HT-29 (cell line): ENCODE measurements at places on chromosomes 2 and 18.

DNA sequence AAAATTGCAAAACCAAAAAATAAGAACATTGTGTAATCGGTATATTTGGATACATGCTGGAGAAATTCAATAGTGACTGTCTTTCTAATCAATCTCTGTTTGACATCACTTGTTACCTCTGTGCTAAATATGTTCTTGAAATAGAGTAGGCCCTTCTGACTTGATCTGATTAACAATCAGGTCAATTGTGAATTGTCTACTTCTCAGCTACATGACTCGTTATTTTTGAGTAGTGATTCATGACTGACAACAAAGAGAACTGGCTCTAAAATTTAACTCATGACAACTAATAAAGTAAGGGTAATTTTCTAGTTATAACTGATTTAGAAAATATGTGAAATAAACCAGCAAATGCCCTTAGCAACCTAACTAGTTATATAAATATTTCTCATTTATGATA lies 312.1 kb downstream of the TMX3 start:
- DNase-seq = no peak

GRCh38 chr2:121187982-121188411 lies 97.0 kb downstream of the TFCP2L1 start:
- DNase-seq = no peak

DNA sequence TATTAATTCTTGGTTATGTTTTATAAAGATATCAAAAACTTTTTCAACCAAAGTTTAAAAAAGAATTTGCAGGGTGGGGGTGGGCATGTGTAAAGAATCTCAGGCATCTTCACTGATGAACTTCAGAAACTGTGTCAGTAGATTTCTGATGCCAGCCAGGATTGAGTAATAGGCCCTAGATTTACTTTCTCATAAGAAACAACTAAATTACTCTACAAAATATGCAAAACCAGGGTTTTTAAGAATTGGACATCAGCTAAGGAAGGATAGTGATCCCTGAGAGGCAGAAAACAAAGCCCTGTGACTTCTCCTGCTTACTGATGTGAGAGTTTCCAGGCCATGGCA lies 11.9 kb upstream of the IL1R1 start:
- DNase-seq = no peak

- peak; percentile 49 for DNase-seq
These were observed 31.4 kb downstream of the KCNJ13 start for GRCh38 chr2:232744963-232745362.

DNA sequence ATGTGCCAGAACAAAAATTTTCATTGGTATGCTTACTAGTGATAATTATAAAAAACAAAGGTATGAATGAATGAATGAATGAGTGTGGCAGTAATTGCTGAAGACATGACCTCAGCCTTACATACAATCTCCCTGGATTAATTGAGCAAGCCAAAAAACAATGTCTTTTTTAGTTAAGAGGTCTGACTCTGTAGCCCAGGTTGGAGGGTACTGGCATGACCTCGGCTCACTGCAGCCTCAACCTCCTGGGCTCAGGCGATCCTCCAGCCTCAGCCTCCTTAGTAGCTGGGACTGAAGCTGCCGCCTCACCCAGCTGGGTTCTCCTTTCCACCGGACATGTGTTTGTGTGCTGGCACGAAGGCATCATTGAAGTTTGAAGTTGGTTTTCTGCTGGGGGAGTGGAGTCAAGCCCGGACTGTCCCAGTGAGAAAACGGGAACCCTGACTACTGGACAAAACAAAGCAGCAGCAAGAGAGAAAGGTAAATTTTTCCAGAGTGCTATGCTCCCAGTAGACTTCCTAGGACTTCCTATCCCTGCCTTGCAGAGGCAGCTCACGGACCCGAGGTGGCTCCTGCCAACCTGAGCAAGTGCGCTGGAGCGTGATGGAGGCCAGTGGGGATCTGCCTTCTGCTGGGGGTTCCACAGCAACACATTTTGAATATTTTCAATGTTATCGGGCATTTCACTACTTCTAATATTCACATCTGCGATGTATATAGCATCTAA lies 6.4 kb upstream of the IMP4 start:
- no peak for DNase-seq

DNA sequence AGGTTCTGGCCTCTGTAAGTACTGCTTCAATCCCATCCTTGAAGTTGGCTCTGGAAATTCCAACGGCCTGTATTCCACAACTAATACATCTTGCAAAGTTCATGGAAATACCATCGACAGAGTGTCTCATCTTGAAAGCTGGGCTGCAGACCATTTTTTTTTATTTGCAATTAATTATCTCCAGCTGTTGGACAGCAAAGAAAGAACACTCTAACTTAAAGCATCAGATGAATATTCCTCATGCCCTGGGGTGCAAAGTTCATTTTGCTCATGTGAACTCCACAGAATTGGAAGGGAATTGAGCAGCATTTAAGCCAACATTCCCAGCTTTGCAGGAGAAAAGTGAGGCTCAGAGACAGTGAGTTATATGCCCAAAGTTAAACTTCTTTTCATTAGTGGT lies 96.5 kb upstream of the PIEZO2 start:
- no peak for DNase-seq

- DNase-seq = no peak
These were observed 138.0 kb downstream of the NEDD4L start for GRCh38 chr18:58181988-58182387.

DNA sequence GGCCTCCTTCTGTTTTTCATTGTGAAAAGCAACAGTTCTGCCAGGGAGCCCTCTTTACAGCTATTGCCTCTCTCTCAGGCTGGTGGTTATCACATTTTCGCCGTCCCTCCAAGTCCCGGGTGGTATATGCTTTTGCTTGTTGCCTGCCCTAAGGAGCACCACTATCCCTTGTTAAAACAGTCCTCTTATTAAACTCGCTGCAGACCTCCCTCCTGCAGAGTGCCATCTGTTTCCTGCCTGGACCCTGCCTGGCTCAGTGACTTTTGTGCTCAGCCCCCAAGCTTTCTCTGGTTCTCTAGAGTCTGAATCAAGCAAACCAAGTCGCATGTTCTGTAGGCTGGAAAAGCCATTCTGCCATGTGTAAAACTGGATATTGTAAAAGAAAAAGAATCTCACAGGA lies 72.1 kb upstream of the FHL2 start:
- DNase-seq = no peak

DNA sequence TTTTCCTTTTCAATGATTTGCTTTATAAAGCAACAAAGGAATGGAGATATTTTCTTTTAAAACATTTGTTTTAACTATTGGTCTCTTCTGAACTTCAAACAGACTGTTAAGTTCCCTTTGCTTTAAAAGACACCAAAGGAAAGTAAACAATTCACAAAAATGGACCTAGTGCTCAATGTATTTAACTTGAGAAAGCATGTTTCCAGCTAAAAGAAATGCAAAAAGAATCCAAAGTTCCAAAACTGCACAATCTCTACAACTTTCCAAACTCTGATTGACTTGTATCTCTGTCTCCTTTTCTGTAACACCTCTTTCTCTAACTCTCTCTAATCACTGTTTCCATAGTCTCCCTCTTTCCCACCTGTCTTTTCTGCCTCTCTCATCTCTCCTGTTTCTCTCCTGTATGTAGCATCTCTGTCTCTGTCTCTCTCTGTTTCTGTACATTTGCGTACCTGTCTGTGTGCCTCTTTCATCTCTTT lies 295.7 kb upstream of the SESTD1 start:
- no peak for DNase-seq

- no peak for DNase-seq
These were observed 8.0 kb downstream of the PCARE start for GRCh38 chr2:29066271-29066860.
